Stimulated activated CD4-positive, alpha-beta T cell treated with anti-CD3 and anti-CD28 coated beads, Interleukin-12 subunit alpha, Interleukin-12 subunit beta, amount 100 ng/mL, for 4 hours (primary cell): ENCODE measurements at places on chromosomes 16 and 17.

DNA sequence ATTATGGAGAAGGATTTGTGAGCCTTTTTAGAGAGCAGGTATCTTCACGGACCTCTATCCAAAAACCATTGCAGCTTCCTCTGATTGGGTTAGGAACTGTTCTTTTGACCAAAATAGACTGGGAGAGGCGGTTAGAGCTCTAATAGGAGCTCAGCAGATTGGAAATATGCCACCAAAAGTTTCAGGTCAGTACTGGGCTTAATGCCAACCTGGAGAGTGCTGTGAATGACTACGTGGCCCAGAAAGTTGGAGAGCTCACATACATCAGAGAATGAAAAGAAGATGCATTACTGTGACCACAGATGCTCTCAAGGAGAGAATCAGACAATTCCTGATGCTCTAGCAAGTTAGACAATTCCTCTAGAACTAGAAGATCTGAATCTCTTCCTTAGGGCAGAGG, 86.5 kb downstream of the ABCA8 start:
- no peak for DNase-seq

GRCh38 chr17:41919165-41919817, 540 bp upstream of the ACLY start:
- DNase-seq = no peak

GRCh38 chr16:75248142-75248535, 3.3 kb downstream of the BCAR1 start:
- DNase-seq = no peak

GRCh38 chr17:1915889-1916288, 86.1 kb downstream of the RPA1 start:
- no peak for DNase-seq

- DNase-seq = peak; percentile 71
Measured at GRCh38 chr17:29005936-29006511, at the start of gene SEZ6. Gene SEZ6 (minus strand): TSS chr17:29006033. CDS start chr17:29005869, 164 bp downstream.
